GM19239 (cell line): ENCODE measurements at places on chromosomes 3 and 15.

DNA sequence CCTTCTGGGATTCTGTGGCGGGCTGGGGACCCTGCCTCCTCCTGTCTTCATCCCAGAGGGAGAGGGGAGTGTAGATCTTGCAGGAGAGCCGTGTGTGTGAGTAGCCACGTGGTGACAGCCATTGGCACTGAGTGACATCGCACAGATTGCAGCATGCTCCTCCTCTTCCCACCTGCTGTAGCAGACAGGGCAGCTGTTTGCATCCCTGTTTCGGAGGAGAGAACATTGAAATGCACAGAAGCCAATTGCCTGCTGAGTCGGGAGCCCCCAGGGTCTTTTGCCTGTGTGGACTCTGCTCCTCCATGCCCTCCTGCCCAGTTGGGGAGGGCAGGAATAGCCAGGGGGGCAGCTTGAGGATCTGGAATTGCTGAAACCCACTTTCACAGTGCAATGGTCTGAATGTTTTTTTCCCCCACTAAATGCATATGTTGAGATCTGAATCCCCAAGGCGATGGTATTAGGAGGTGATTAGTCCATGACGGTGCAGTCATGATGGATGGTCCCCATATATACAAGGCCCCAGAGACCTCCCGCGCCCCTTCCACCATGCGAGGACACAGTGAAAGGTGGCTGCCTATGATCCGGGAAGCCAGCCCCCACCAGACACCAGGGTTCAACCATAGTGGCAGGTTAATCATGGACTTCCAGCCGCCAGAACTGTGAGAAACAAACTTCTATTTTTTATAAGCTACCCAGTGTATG, 66.8 kb downstream of the CHRNA7 start:
- no peak for DNase-seq

DNA sequence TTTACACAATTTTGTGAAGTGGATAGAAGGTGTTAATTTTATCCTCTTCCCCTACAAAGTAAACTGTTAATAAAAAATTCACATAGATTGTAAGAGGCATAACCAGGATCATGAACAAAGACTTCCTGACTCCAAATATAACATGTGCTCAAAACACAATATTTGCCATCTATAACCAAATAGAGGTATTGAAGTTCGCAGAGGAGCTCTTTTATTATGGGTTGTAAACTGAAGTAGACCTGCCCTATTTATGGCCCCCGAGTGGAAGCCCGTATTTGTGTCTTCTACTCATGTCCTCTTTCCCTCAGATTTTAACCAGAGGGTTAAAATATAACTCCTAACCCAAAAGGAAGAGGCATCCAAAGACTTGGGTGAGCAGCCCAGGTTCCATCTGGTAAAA, 285.6 kb upstream of the COL8A1 start:
- DNase-seq, result no peak

GRCh38 chr3:166902374-166902773, 477.7 kb downstream of the ZBBX start:
- DNase-seq, result no peak

- no peak for DNase-seq
These were observed 68.9 kb upstream of the NR2F2 start for GRCh38 chr15:96261575-96262034.

- DNase-seq, result no peak
These were observed 60.9 kb downstream of the NCEH1 start for GRCh38 chr3:172649987-172650386.
